Aorta (tissue), 5 donors: ENCODE measurements at places on chromosomes 1 and 21. TPM values are rescaled to one million over a fixed set of nuclear protein-coding genes. Genes with fewer than 3 reads are reported as not detected.

DNA sequence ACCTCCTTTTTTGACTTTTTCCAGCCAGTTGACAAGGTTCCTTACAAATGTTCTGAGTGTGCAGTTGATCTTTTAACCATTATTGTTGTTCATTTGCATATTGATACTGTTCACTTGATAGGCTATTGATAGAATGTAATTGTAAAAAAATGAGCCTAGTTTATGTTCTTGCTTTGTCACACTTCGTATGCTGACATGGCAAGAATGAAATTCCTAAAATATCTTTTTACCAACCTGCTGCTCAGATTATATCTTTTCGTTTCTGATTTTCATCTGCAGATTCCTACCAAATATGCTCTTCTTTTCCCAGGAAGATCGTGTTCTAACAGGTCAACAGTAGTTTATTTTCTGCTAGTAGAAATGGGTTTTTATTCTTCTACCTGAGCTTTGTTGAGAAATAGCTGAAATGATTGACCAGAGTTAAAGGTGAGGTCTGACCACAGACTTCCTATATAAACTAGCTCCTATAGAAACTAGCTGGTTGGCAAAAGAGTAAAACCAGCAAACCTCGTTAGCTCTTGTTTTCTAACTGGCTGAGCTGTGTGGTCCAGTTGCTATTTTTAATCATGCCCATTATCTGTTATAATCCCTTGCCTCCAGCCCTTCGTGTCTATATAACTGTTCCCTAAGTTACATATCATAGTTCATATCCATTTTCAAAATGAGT lies 174.8 kb downstream of the HS2ST1 start:
- DNase-seq = no peak

- no peak for DNase-seq
Observed at GRCh38 chr1:211641942-211642341, 33.5 kb downstream of the NEK2 start.

PCP4 gene
- total RNA-seq = not detected

S100A7 gene
- not detected for total RNA-seq

RNF187 gene
- total RNA-seq = 94.0 TPM

IKBKE gene
- 5.9 TPM for total RNA-seq

GLUL gene
- 421 TPM for total RNA-seq

NADK gene
- total RNA-seq = 79.2 TPM

IL10RB gene
- 28.4 TPM for total RNA-seq

DNA sequence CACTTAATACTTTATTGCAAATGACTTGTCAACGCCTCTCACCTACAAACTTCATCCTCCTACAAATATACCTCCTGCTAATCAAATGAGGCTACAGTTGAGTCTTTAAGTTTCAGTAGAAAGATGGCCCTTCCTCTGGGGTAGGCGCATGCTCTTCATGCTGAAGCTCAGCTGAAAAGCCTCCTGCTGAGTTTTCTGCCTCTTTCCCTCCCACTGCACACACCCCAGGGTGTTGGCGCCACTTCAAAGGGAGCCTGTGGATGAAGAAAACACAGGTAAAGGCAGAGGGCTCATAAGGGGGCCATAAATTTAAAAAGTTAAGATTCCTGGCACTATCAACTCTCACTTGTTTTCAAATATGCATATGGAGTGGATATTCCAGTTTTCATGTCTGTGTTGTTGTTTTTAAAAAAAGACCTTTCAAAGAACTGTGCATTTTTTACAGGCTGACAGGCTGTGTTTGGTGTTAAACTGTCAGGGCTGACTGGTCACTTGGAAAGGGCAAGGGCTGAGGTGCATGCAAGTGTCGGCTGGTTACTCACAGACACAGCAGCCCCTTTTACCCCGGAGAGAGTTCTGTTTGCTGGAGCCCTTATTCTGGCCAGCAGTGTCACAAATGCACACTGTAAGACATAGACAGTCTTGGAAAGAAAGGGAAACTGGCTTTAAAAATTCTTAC lies 42.9 kb upstream of the LGALS8 start:
- DNase-seq = no peak

DNA sequence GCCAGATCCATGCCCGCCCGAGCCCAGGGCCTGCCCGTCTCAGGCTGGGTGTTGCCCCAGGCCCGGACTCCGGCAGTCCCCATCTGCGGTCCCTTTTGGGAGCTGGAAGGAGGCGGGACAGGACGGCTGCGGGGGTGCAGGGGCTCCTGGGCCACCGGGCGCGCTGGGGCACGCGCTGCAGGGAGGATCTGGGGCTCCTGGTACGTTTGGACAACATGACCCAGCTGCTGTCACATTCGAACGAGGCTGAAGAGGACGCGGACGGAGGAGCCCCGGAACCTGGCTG lies 6.6 kb upstream of the CALML6 start:
- DNase-seq = peak; percentile 86

GRCh38 chr1:187566354-187566753 lies 737.6 kb downstream of the PLA2G4A start:
- no peak for DNase-seq

DNA sequence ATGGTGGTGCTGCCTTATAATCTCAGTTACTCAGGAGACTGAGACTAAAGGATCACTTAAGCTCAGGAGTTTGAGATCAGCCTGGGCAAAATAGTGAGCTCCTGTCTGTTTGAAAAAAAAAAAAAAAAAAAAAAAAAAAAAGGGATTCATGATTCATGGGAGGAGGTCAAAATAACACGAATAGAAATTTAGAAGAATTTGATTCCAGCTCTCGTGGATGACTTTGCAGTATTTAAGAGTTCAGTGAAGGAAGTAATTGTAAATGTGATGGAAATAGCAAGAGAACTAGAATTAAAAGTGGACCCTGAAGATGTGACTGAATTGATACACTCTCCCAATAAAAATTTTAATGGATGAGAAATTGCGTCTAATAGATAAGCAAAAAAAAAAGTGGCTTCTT lies 15.8 kb downstream of the AUNIP start:
- no peak for DNase-seq

- no peak for DNase-seq
Observed at GRCh38 chr1:17966341-17966740, 141.3 kb upstream of the IGSF21 start.

DNA sequence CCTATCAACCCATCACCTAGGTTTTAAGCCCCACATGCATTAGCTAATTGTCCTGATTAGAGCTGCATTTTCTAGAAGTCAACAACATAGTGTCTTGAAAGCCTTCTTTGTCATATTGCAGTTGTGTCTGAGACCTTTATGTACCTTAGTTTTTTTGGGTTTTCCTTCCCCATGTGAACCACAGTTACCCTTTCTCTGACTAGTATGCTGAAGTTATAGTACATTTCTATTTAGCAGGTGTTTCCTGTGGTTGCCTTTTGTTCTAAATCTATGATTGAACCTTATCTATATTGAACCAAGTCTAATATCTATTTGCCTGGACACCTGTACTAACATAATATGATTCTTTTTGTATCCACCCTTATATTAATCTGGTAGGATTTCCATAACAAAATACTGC lies 135.6 kb downstream of the ST6GALNAC3 start:
- no peak for DNase-seq

GRCh38 chr1:209404577-209404976 lies 178.9 kb upstream of the CAMK1G start:
- no peak for DNase-seq

DNA sequence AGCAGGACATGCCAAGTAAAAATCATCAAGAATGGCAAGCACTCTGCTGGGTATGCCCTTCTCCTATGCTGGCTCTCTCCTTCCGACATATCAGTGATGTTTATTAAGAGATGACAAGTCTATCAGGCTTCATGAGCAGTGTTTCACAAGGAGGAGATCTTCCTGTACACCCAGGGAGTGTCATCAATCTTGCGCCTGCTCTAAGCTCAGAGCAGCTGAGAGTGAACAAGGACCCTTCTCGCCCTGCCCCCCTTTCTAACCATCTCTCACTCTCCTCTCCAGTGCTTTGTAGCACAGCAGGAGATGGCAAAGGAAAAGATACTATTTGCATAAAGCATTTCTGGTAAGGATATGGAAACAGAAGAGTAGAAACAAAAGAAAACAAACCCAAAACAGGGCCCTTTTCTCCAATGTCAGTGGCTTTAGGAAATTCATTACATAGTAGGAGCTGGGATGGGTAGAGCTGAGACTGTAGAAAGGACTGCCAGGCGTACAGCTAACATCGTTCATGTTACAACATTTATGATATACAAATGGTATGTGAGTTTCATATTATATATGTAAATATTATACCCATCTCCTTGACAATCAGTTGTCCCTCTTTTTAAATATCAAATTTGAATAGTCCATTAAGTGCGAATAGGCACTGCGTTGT lies 201.7 kb downstream of the NUF2 start:
- no peak for DNase-seq

TMEM125 gene
- total RNA-seq = not detected

DNA sequence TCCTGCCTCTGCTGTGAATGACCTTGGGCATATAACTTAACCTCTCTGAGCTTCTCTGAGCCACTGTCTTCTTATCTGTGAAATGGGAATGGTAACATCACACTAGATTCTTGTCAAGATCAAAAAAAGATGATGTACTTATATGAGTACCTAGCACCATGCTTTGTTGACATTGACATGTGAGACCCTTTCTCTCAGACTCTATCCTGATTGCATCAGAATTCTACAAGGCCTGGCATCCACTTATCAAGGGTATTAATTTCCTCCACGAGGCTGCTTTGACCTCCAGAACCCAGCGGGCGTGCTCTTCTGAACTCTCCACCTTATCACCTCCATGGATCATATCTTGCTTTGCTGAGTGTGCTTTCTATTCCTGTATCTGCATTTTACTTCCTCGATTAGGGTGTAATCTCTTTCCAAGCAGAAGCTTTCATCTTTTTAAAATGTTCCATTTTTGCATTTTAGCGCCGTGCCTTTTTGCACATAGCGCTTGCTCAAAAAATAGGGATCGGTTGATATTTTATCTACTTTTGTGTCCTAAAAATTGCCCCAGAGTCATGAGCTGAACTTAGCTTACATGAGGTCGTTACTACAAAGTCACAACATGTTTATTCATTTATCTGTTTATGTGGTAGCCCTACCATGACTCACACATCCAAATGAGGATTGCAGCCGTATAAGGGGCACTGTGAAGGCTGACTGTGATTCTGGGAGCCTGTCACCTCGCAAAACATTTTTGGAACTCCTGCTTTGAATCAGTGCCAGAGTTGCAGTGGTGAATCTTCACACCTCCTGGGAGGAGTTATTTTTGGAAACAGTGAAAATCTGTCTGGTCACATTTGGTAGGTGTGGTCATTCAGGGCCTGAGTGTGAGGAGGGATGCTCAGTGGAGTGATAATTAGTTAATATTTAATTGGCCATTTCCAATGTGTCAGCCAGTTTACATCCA lies 63.2 kb downstream of the IER5 start:
- DNase-seq = no peak

GRCh38 chr1:68229650-68230483 lies 2.5 kb downstream of the WLS start:
- no peak for DNase-seq

HMGN2 gene
- 153 TPM for total RNA-seq

GRCh38 chr1:176643536-176643935 lies 180.6 kb downstream of the PAPPA2 start:
- DNase-seq = no peak

AUNIP gene
- not detected for total RNA-seq

GRCh38 chr1:156409439-156409838 lies 40.4 kb downstream of the RHBG start:
- DNase-seq = no peak

C4BPA gene
- total RNA-seq = 0.33 TPM

GRCh38 chr1:3906672-3907020 lies 6.6 kb upstream of the C1orf174 start:
- DNase-seq = peak; percentile 30

DNA sequence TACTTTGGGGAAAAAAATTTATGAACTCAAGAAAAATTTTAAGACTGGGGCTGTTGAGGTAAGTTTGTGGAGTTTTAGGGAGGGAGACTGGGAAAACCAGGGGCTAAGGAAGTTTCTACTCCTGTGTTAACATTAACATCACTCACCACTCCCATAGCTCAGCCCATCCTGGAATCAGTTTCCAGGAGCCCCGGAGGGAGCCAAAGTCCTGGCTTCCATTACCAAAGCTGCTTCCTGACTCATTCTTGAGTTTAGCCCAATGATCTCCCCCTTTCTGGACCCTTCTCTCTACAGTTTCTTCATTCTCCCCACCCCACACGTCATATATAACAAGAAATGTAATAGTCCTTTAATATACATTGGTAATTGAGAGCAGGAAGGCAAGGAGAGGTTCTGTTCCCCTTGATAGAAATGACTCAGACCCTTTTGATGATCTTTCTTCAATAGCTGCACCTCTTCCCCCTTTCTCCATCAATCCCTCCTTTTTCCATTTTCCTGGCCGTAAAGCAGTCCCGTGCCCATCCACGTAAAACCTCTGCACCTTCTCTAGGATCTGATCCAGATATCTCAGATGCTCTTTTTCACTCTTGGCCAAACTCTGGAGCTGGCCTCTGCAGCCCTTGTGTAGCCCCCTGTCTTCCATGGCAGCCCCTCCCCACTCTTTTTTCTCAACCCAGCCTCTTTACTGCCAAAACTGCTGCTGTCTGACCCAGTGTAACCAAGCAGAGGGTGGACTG lies 4.6 kb upstream of the PIAS3 start:
- no peak for DNase-seq

GRCh38 chr1:3051270-3052268 lies 17.4 kb upstream of the PRDM16 start:
- no peak for DNase-seq

- DNase-seq = no peak
Observed at GRCh38 chr1:115783311-115783710, 14.8 kb upstream of the CASQ2 start.

DNA sequence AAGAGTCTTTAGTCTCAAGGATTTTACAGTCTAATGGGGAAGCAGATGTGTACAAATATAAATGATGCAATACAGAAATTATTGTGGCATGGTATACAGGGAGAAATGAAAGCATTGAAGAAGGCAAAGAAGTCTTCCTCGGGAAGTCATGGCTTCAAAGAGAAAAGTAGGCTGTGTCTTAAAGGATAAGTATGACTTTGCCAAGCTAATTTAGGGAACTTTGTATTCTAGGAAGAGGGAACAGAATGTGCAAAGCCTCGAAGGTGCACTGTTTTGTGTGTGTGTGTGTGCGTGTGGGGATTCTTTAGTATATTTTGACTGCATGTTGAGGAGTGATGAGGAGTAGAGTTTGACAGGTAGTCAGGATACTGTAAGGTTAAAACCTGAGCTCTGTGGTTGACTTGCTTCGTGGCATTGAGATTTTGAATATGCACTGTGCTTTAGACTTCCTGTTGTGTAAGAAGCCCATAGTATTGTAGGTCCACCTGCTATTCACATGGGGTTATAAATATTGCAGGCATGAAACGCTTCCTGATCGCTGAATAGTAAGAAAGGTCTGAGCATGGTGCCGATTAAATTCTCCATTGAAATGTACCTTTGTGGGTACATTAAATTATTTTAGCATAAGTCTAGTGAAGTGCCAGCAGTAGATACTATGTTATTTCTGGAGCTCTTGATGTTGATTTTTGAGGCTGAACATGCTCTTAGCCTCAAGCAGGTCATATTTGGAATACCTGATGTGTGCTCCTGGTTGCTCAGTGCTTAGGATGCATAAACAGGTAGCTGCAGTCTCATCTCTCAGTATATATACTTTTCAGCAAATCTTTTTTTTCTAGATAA lies 8.0 kb downstream of the SMAP2 start:
- no peak for DNase-seq

DNA sequence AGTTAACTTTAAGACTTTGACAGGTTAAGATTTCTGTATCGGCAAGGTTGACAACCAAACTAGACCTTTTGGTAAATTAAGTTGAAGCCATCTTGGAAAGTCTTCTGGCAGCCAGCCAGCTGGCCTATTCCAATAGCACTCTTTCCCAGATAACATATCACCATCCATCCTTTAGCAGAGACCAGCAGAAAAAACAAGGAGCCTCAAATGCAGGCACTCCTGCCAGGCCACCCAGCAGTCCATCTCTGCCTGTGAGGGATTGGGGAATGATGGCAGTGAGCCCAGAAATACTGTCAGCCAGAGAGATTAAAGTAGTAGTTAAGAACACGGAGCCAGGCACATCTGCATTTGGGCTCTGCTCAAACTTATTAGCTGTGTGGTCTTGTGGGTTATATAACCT lies 19.4 kb downstream of the ZBTB40 start:
- no peak for DNase-seq
